LHCN-M2 (cell line): ENCODE measurements at places on chromosomes 13 and 19. TPM values are rescaled to one million over a fixed set of nuclear protein-coding genes. Genes with fewer than 3 reads are reported as not detected.
A peak's percentile ranks its signal among the peaks of the same experiment; 100 is the strongest.

OXGR1 gene
- total RNA-seq = 0.29 TPM in 1 of 2 replicates, not detected in the other

DNA sequence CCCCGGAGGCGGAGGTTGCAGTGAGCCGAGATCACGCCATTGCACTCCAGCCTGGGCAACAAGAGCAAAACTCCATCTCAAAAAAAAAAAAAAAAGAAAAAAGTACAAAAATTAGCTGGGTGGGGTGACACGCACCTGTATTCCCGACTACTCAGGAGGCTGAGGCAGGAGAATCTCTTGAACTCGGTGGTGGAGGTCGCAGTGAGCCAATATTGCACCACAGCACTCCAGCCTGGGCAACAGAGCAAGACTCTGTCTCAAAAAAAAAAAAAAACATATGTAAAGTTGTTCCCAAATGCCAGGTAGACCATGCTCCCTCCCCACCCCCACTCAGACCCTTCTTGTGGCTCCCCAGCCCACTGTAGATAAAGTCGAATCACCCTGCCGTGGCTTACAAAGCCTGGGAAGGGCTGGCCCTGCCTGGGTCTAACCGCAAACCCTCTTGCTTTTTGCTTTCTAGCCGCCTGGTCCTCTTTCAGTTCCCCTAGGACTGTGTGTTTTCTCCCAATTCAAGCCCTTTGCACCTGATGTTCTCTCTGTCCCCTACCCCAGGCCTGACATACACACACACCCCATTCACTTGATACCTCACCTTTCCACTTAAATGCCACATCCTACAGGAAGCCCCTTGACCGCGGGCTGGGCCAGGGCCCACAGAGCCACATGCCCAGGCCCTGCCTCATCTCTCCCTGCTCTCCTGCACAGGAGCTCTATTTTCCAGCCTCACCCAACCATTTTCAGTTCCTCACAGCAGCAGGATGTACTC, 34.4 kb downstream of the MAP4K1 start:
- DNase-seq = no peak

DNA sequence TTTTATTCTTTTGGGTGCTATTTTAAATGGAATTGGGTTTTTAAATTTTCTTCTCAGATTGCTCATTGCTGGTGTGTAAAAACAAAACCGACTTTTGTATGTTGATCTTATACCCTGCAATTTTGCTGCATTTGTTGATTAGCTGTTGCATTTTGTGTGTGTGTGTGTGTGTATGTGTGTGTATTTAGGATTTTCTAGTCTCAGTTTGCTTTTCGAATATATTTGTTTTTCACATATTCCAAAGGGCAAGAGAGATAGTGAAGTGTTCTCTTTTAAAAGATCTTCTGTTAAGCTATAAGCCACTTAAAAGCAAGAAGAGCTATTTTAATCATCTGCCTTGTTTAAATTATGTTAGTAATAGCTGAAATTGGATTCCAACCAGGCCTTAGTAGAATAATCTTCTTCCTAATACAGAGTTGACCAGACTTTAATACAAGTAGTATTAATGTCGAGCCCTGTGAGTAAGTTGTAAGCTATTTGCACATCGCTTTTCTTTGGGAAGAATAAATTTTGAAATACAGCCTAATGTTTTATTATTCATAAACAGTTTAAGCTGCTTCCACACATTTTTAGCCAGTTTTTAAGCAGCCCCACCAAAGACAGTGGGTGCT, 57.4 kb downstream of the TM9SF2 start:
- DNase-seq = no peak

DNA sequence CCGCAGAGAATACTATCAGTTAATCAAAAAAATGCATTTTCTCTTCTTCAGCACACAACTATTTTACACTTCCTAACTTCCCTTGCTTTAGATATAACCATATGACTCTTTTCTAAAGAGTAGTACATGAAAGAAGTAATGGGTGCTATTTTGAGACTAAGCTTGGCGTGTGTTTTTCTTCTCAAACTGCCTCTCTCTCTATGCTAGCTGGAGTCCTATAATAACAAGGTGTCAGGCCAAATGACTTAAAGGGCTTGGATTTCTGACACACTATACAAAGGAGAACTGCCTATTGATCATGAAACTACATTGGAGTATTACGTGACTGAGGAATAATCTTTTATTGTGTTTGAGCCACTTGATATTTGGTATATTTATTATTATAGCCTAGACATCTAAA, 1330.1 kb upstream of the SPRY2 start:
- no peak for DNase-seq

GRCh38 chr19:15038294-15038693, 11.0 kb upstream of the CASP14 start:
- peak; percentile 1 for DNase-seq

- no peak for DNase-seq
Measured at GRCh38 chr13:112670864-112671263, 19.0 kb upstream of the ATP11A start.

DNA sequence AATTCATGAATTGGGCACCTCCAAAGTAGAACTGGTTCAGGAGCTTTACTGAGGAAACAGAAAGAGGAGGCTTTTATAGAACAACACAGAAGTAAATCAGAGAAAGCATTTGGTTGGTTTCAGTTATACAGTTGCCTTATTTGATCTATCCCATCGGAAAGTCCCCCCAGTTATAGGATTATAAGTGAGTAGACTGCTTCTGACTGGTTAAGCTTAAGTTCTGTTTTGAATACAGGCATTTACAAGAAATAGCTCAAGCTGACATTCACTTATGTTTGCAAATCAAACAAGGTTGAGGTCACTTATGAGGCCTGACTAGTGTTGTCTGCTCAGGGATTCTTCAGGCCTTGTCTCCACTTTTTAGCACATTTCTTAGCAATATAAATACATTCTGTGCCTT, 857.4 kb downstream of the EFNB2 start:
- no peak for DNase-seq

- no peak for DNase-seq
Measured at GRCh38 chr13:28412981-28413380, 81.9 kb downstream of the FLT1 start.

- DNase-seq = no peak
Measured at GRCh38 chr13:98459721-98460370, 117.1 kb downstream of the STK24 start.

- peak; percentile 58 for DNase-seq
Measured at GRCh38 chr19:19021115-19021514, 12.2 kb downstream of the SUGP2 start.

- peak; percentile 98 for DNase-seq
Measured at GRCh38 chr13:51643882-51644281, 59.6 kb downstream of the WDFY2 start.

DNA sequence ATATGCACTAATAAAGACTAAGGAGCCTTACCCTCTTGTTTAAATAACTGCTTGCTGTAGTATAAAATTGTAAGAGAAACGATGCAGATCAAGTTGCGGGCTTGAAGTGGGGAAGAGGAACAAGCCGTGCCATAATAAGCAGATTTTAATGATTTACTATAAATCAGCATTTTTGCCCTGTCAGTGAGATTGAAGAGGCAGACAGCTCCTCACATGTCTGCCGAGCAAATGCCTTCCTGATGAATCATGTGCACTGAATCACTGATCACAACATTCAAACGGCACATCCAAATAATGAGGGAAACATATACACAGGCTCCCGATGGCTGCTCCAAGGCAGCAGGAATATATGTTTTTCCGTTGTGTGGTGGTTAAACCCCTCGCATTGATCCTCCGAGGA, 282.9 kb downstream of the TSHZ3 start:
- peak; percentile 87 for DNase-seq

DNA sequence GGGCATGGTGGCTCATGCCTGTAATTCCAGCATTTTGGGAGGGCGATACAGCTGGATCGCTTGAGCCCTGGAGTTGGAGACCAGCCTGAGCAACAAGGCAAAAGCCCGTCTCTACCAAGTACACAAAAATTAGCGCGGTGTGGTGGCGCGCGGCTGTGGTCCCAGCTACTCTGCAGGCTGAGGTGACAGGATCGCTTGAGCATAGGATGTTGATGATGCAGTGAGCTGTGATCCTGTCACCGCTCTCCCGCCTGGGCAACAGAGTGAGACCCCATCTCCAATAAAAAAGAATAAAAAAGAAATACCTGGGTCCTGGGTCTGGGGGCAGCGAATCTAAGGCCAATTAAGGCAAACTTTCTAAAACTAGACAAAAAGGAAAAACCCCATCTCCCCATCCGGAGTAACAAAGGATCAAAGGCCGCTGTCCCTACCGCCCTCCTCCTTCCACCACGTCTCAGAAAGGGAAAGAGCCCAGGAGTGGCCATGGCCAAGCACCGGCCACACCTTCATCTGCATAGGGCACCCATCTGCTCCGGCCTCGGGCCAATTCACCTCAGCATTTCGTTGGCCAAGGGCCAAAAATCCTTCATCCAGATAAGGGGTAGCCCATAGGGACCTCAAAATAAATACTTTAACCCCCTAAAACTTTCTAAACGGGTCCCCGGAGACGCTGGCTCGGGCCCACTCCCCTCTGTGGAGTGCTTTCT, 851 bp downstream of the ZNF320 start:
- peak; percentile 7 for DNase-seq

DNA sequence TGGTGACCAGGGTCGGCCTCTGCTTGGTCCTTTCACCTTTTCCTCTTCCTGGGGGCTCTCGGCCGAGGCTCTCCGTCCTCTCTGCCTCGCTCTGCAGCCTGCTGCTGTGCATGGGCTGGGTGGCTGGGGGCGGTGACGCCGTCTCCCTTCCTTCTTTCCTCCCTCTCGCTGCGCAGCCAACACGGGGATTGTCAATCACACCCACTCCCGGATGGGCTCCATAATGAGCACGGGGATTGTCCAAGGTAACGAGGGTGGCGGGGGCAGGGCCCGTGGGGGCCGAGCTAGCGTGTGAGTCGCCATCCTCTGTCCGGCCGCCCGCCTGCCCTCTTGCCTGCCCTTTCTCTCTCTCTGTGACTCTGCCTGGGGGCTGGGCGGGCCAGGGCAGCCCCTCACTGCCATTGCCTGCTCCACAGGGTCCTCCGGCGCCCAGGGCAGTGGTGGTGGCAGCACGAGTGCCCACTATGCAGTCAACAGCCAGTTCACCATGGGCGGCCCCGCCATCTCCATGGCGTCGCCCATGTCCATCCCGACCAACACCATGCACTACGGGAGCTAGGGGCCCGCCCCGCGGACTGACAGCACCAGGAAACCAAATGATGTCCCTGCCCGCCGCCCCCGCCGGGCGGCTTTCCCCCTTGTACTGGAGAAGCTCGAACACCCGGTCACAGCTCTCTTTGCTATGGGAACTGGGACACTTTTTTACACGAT, 7.1 kb downstream of the YIPF2 start:
- DNase-seq = no peak

DNA sequence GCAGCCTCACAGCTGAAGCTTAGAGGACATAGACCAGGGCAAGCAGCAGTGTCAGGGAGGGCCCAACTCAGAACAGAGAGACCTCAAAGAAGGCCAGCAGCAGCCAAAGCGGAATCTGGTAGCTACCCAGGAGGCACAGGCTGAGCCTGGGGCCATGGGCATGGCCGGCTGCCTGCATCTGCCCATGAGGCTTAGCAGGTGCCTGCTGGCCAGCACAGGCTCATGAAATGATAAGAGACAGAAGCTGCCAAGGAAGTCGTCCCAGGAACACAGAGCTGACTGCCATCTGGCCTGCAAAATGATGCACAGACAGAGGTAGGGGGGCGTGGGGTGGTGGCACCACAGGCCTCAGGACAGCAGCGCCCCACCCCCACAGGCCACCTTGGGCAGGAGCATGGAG, 29.2 kb downstream of the TUBA3C start:
- DNase-seq = no peak
